ENCODE measurements at places on chromosomes 2 and 18. TPM values are rescaled to one million over a fixed set of nuclear protein-coding genes. Genes with fewer than 3 reads are reported as not detected.

Gene RNU2-63P
- total RNA-seq: not detected

Gene KLHL29
- 14.3 TPM for total RNA-seq

Gene SAG
- 0.82 TPM for total RNA-seq

Gene ACKR3
- total RNA-seq: 20.0 TPM

Gene CHRNG
- not detected for total RNA-seq
